Right ventricle myocardium superior (tissue), 1 donor: ENCODE measurements at places on chromosomes 2 and 18.

GRCh38 chr2:204004912-204005311, 68.3 kb downstream of the ICOS start:
- no peak for DNase-seq

GRCh38 chr2:9392898-9393765, 30.2 kb downstream of the ITGB1BP1 start:
- DNase-seq: peak; percentile 64

GRCh38 chr18:48028696-48029095, 98.2 kb upstream of the SMAD2 start:
- DNase-seq: no peak

- no peak for DNase-seq
Measured at GRCh38 chr2:191854382-191855372, 7.8 kb upstream of the CAVIN2 start.

DNA sequence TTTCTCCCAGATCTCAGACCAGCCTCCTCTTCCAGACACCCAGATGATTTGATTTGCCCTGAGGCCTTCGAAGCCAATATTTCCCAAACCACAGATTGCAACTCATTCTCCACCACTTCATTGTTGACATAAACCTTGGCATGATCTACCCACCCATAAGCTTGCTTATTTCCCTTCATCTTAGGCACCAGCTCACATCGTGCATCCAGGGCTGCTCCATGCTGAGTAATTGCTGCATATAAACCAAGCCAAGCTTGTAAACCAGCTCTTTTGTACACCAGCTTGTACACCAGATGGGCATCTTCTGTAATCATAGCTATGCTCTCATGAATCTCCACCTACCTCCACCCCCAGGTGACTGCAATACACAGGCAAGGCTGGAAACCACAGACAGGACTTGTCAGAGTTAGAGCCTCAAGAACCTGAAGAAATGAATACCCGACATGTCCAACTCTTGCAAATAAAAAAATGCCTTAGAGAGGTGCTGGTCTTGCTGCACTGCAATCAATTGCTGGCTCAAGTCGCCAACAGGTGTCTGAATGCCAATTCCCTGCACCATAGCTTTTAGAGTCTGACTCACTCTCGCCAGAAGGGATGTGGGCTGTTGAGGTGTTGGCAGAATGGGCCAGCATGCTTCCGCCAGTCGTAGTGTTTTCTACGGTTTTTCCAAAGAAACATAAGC, 31.5 kb downstream of the TRABD2A start:
- DNase-seq: no peak

GRCh38 chr18:32835951-32836350, 63.1 kb upstream of the KLHL14 start:
- no peak for DNase-seq

DNA sequence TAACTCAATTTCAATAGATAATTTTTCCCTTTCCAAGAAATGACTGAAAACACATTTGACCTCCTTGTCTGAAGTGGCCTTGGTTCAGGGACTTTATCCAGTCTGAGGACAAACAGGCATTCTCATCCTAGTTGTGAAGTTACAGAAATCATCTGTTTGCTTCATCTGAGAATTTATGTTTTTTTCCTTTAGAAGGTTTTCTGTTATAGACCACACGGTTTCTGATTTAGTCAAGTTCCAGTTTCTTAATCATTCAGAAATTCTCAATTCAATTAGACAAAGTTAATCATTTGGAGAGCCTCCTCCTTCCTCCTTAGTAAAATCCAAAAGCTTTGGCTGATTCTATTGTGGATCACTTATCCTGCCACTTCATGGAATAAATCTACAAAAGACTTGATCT, 60.9 kb downstream of the ICOS start:
- DNase-seq: no peak

GRCh38 chr2:84886791-84887190, 5.9 kb upstream of the TRABD2A start:
- DNase-seq: no peak

DNA sequence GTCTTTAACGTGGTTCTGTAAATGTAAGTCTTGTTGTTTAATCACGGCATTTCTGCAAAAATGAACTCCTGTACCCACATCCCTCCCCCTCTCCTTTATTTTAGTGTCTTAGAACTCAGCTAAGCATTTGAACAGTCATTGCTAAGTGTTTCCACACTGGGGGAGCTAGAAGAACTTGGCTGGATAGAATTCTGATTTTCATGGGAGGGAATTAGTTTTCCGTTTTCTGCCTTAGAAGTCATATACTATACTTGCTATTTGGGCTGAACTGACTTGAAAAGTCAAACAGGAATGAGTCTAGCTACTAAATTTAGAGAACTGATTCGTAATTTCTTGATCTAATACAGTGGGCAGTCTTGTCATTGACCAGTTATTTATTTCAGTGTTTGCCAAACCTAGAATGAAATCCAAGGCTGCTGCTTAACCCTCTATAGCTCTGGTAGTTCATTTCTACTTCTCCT, 61.1 kb downstream of the FMNL2 start:
- DNase-seq: no peak

DNA sequence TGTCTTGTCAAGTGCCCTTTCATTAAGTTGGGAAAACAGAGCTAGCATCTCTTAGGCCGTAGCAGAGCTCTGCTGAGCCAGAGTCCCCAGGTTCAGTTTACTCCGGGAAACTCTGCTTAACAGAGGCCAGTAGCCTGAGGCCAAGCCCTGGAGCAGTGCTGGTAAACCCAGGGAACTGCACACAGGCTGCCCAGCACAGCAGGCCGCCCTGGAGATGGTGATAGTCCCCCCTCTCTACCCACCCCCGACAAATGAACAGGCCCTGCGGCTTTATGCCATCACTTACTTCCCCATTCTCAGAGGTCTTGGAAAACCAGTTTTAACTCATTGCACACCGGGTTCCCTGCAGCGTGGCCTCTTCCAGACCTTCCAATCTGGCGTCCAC, 3.5 kb downstream of the CNNM4 start:
- no peak for DNase-seq

DNA sequence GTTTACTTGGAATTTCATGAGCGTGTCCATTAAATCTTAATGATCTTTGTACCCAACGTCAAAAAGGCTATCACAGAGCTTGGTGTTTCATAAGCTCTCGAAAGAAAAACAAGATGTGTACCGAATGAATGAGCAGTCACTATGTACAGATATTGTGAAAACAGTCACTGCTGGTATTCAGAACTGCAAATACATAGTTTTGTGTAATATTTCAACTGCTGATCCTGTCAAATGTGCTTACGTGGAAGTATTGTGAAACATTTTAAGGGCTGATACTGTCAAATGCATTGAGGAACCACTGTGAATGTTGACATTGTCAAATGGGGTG, 184.2 kb upstream of the KLHL29 start:
- no peak for DNase-seq

GRCh38 chr2:127636248-127637235, 9.4 kb upstream of the GPR17 start:
- DNase-seq: no peak

DNA sequence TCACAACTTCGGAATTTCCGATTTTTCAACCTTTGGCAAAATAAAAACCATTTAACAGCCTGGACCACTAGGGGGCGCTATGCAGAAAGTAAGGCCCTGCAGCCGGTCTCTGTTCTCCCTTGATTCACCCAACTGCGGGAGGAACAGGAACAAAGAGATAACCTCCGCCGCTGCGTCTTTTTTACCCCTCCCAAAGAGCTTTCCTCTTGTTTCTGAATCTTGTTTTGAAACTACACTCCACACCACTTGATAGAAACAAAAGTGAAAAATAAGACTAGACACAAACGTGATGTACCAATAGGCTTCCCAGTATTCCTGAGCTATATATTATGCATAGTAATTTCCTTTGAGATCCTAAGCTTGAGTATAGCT, 231.2 kb downstream of the MYO3B start:
- DNase-seq: peak; percentile 65

DNA sequence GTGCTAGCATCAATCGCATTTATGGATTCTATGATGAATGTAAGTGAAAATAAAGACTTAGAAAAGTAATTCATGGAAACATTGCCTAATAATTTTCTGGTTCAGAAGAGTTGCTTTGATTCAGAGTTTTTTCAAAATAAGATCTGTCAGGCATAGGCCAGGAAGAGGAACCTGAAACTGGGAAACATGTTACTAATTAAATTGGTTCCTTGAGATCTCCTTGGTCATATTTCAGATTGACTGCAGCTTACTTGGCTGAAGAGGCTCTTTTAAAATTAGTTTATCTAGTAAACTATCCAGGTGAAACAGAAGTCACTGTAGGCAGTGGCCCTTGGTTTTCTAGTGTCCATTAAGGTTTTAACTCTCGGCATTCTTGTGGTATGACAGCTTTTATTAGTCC, 27.4 kb downstream of the PPP1CB start:
- no peak for DNase-seq

DNA sequence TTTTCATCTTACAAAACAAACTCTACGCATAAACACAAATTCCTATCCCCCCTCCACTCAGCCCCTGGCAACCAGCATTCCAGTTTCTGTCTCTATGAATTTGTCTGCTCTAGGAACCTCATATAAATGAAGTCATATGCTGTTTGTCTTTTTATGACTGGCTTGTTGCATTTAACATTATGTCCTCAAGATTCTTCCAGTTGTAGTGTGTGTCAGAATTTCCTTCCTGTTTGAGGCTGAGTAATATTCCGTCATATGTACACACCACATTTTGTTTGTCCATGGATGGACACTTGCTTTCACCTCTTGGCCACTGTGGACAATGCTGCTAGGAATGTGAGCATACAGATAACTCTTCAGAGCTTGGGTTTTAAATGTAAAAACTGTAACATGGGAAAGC, 272.1 kb downstream of the GBX2 start:
- DNase-seq: no peak
